Natural killer cell (primary cell): ENCODE measurements at places on chromosomes 11 and 22. TPM values are rescaled to one million over a fixed set of nuclear protein-coding genes. Genes with fewer than 3 reads are reported as not detected.

- no peak overlapping the region for H3K4me3 ChIP-seq
- H3K27me3 ChIP-seq = no peaks in the 10 kb centered on the region
- H3K27ac ChIP-seq = no peak overlapping the region
- no peak for DNase-seq
- H3K4me1 ChIP-seq = no peaks in the 10 kb centered on the region
These were observed 31.6 kb downstream of the KCNA4 start for GRCh38 chr11:29985248-29985647.

GRCh38 chr11:11948242-11948947 is 60.0 kb downstream of the DKK3 start:
- H3K27me3 ChIP-seq = no peaks in the 10 kb centered on the region
- H3K4me3 ChIP-seq = no peak overlapping the region

- peak; percentile 37 for DNase-seq
- no peak overlapping the region for H3K4me3 ChIP-seq
- peaks cover 25% of the 10 kb centered on the region for H3K4me1 ChIP-seq
- H3K27me3 ChIP-seq = no peaks in the 10 kb centered on the region
These were observed 9.9 kb upstream of the MICALL1 start for GRCh38 chr22:37896181-37896592.

DNA sequence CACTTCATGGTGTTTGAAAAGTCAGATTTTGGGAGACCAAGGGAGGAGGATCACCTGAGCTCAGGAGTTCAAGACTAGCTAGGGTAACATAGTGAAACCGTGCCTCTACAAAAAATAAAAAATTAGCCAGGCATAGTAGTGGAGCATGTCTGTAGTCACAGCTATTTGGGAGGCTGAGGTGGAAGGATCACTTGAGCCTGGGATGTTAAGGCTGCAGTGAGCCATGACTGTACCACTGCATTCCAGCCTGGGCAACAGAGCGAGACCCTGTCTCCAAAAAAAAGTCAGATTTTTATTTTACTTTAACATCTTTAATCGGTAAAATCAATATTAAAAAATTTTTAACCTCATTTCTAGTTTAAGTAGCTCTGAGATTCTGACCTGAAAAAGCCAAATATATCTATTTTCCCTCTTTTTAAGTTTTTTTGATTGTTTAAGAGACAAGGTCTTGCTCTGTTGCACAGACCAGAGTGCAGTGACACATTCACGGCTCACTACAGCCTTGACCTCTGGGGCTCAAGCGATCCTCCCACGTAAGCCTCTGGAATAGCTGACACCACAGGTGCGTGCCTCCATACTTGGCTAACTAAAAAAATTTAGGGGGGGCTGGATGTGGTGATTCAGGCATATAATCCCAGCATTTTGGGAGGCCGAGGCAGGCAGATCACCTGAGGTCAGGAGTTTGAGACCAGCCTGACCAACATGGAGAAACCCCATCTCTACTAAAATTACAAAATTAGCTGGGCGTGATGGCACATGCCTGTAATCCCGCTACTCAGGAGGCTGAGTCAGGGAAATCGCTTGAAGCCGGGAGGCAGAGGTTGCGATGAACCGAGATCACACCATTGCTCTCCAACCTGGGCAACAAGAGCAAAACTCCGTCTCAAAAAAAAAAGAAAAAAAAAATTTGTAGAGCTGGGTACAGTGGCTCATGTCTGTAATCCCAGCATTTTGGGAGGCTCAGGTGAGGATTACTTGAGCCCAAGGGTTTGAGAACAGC is 48.4 kb downstream of the SFI1 start:
- H3K4me1 ChIP-seq = no peaks in the 10 kb centered on the region
- no peak overlapping the region for H3K4me3 ChIP-seq
- no peak for DNase-seq
- H3K27ac ChIP-seq = no peak overlapping the region

DNA sequence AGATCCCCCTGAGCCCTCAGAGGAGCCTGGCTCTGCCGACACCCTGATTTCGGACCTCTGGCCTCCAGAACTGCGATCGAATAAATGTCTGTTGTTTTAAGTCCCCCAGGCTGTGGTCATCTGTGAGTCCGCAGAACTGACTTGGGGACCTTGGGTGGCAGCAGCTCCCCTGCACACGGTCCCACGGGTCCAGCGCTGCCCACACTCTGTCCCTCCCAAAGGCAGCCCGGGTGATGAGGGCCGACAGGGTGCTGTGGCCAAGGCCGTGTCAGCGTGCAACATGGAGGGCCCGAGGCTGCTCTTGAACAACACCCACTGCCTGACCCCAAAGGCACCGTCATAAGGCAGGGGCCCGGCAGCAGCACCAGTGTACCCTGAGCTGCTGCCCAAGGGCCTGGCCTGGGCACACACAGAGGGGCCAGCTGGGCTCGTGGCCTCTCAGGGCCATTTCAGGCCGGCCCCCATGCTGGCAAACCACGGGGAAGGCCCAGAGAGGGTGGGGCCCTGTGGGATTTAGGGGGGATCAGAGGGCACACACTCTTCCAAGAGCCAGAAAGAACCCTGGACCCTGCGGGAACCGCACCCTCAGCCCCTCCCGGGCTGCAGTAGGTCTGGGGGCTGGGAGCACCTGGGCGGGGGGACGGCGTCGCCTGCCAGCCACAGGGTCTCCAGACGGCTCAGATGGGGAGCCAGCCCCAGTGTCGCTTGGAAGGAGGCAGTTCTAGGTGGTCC is 77.1 kb upstream of the PRR5 start:
- DNase-seq = no peak
- H3K36me3 ChIP-seq = no peaks in the 10 kb centered on the region
- peaks cover 22% of the 10 kb centered on the region for H3K4me1 ChIP-seq
- no peaks in the 10 kb centered on the region for H3K27me3 ChIP-seq
- no peak overlapping the region for H3K27ac ChIP-seq
- H3K4me3 ChIP-seq = no peak overlapping the region

DNA sequence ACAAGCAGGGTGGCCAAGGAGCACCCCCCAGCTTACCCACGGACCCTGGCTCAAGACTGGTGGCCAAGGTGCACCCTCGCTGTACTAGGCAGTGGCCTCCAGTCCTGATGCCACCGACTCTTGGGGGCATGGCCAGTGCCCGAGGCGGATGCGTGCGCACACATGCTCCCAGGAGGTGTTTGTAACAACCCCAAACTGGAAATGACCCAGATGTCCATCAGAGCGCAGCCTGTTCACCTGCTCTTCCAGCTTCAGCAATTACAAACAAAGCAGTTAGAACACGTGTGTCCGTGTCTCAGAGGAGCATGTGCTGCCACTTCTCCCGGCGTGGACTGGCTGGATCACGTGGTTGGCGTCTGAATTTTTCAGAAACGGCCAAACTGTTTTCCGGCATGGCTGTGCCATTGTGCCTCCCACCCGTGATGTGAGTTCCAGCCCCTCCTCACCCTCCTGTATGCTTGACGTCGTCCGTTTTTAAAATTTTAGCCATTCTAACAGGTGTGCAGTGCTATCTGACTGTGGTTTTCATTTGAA is 7.1 kb upstream of the MUC6 start:
- DNase-seq = no peak
- H3K4me1 ChIP-seq = peaks cover 11% of the 10 kb centered on the region
- H3K27me3 ChIP-seq = no peaks in the 10 kb centered on the region
- no peak overlapping the region for H3K27ac ChIP-seq
- H3K4me3 ChIP-seq = no peak overlapping the region

DNA sequence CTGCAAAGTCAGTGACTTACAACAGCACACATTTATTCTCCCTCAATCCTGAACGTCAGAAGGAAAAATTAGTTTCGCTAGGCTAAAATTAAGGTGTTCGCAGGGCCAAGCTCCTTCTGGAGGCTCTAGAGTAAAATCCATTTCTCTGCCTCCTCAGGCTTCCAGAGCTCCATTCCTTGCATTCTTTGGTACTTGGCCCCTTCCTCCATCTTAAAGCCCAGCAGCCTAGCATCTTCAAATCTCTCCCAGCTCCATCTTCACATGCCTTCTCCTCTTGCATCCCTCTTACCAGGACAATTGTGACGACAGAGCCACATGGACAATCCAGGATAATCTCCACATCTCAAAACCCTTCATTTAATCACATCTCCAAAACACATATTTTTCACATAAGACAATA is 165.0 kb downstream of the GRIA4 start:
- H3K4me3 ChIP-seq = no peak overlapping the region
- H3K36me3 ChIP-seq = no peaks in the 10 kb centered on the region
- no peak for DNase-seq
- no peaks in the 10 kb centered on the region for H3K27me3 ChIP-seq
- H3K27ac ChIP-seq = no peak overlapping the region

GRCh38 chr22:17777005-17777716 is 2.9 kb upstream of the BID start:
- no peaks in the 10 kb centered on the region for H3K36me3 ChIP-seq
- peak; percentile 66 for DNase-seq
- H3K4me1 ChIP-seq = peaks cover 92% of the 10 kb centered on the region
- H3K4me3 ChIP-seq = peak overlapping the region; percentile 88

LMO2 gene
- 2.8 TPM for total RNA-seq

- peaks cover 5% of the 10 kb centered on the region for H3K36me3 ChIP-seq
- no peaks in the 10 kb centered on the region for H3K27me3 ChIP-seq
- no peak for DNase-seq
- H3K4me1 ChIP-seq = peaks cover 4% of the 10 kb centered on the region
- no peak overlapping the region for H3K27ac ChIP-seq
- H3K4me3 ChIP-seq = no peak overlapping the region
These were observed 37.7 kb downstream of the TCIRG1 start for GRCh38 chr11:68076371-68077042.

GRCh38 chr11:134727204-134727603 is 315.2 kb upstream of the B3GAT1 start:
- no peaks in the 10 kb centered on the region for H3K36me3 ChIP-seq
- H3K27ac ChIP-seq = no peak overlapping the region
- H3K4me1 ChIP-seq = no peaks in the 10 kb centered on the region
- H3K27me3 ChIP-seq = no peaks in the 10 kb centered on the region

GRCh38 chr11:72637926-72638325 is 36.3 kb downstream of the PDE2A start:
- no peak overlapping the region for H3K4me3 ChIP-seq
- H3K27me3 ChIP-seq = peaks cover 34% of the 10 kb centered on the region
- H3K4me1 ChIP-seq = peaks cover 12% of the 10 kb centered on the region
- no peak overlapping the region for H3K27ac ChIP-seq
- no peaks in the 10 kb centered on the region for H3K36me3 ChIP-seq

TSSK2 gene
- not detected for total RNA-seq

DNA sequence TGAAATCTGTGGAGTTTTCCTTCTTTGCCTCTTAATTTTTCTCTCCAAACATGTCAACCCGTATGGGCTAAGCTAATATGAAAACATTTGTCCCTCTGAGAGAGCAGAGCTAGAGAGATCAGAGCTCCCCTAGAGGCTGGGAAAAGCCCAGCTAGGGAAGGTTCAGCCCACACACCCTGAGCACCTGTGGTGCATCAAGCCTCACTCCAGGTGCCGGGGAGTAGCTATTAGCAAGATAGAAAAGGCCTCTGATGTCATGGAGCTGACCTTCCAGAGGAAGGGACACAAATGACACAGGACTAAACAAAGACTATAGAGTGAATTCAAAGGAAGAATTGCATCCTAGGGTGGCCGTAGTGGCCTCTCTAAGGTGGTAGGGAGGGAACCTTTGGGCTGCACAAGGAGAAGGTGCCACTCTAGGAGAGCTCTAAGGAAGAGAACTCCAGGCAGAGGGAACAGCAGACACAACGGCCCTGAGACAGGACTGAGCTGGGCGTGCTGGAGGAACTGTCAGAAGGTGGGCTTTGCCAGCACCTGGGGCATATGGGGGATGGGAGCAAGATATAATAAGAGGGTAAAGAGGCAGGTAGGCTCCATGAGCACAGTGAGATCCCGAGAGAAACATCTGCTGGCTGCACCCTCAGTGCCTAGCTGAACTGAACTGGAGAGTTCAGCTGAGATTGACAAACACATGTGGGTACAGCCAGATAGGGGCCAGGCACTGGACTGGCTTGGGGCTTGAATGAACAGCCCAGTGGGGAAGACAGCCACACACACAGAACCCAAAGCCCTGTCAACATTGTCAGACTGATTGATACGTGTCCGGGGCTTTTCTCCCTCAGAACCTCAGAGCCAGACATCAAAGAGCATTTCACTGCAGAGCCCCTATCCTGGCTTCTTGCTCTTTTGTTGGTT is 65.5 kb upstream of the DRD2 start:
- no peaks in the 10 kb centered on the region for H3K27me3 ChIP-seq
- no peak for DNase-seq
- no peak overlapping the region for H3K4me3 ChIP-seq
- no peaks in the 10 kb centered on the region for H3K4me1 ChIP-seq

DNA sequence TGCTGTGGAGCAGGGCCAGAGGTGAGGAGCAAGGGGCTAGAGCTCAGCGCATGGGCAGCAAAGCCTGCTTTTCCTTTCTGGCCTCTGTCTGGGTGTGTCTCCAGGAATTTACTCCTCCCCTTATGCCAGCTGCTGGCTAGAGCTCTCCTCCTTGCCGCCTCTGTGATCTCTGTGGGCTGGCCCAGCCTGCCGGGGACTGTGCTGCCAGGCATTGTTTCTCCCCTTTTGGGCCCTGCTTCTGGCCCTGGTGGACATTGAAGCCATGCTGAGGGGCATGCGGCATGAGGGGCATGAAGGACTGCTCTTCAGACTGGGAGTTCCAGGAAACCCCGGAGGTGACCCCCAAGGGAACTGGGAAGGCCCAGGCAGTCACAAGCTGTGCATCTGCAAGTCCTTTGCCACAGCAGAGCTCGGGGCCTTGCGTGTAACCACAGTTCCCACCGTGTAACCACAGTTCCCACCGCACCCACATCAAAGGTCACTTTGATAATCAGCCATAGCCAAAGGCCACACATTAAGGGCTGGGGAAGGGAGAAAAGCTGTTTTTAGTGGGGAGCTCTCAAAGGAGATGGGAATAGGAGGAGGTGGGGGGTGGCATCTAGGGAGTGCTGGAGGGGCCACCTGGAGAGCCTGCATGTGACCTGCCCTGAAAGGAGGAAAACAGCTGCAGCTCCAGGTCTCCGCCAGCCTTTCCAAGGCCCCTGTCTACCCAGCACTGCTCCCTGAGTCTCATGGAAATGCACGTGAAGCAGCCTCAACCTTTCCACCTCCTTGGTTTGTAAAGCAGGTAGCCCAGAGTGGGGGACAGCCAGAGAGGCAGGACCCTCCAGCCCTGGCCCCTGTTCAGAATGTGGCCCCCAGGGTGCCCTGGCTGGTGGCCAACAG is 62.3 kb downstream of the PPFIBP2 start:
- no peaks in the 10 kb centered on the region for H3K36me3 ChIP-seq

DNA sequence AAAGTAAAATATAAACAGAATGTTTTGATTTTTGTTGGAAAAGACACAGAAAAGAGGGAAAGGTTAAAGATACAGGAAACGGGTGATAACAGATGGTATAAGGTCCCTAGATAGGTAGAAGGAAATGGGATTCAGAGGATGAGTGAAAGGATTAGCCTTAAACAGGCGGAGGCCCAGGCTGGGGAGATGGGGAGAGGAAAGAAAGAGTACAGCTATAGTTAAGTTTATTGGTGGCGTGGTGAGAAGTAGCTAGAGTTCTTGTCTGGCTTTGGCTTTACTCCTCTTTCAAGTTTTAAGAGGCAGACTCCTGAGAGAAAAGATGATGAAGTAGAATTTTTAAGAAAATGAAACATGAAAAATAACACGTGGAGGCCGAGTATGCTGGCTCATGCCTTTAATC is 13.7 kb downstream of the ZBTB44 start:
- no peaks in the 10 kb centered on the region for H3K36me3 ChIP-seq
- H3K4me3 ChIP-seq = no peak overlapping the region
- DNase-seq = no peak
- H3K27ac ChIP-seq = no peak overlapping the region

RBMXL2 gene
- total RNA-seq = not detected
